ENCODE measurements at places on chromosomes 1 and 21. TPM values are rescaled to one million over a fixed set of nuclear protein-coding genes. Genes with fewer than 3 reads are reported as not detected.

Gene EXO5
- 4.3 TPM for total RNA-seq

Gene EPB41
- 4.7 TPM for total RNA-seq

Gene PTPRC
- not detected for total RNA-seq

Gene SERINC2
- 28.7 TPM for total RNA-seq

Gene NUP210L
- total RNA-seq: not detected

Gene HSF2BP
- 1.5 TPM for total RNA-seq

Gene EDN2
- 18.3 TPM for total RNA-seq

Gene ADGRB2
- total RNA-seq: 5.9 TPM

Gene AQP10
- not detected for total RNA-seq

Gene TGFBR3
- total RNA-seq: 4.2 TPM

Gene SPRR4
- total RNA-seq: not detected

Gene UQCRHL
- 6.5 TPM for total RNA-seq

Gene RNU1-1
- total RNA-seq: not detected

Gene SORT1
- 4.2 TPM for total RNA-seq

Gene FMO2
- not detected for total RNA-seq

Gene GSTM1
- total RNA-seq: 0.35 TPM

Gene PRDM16
- total RNA-seq: 0.31 TPM

Gene TFF1
- 20.3 TPM for total RNA-seq

Gene B3GALNT2
- total RNA-seq: 18.4 TPM

Gene UBASH3A
- total RNA-seq: 0.18 TPM

Gene LGR6
- 0.62 TPM for total RNA-seq

Gene ADAMTSL4
- 4.8 TPM for total RNA-seq

Gene UBXN10
- not detected for total RNA-seq

Gene CCDC27
- total RNA-seq: not detected

Gene RGSL1
- total RNA-seq: not detected

Gene CCDC190
- total RNA-seq: not detected

Gene NBPF10
- total RNA-seq: 0.55 TPM

Gene JUN
- total RNA-seq: 41.4 TPM

Gene SMIM1
- total RNA-seq: 2.1 TPM

Gene ADAM30
- total RNA-seq: not detected

Gene JAM2
- total RNA-seq: not detected

Gene NEXN
- 7.0 TPM for total RNA-seq

Gene CYP4X1
- total RNA-seq: not detected

Gene TRIM45
- total RNA-seq: 0.66 TPM

Gene BCAS2
- total RNA-seq: 24.7 TPM

Gene TEX38
- not detected for total RNA-seq

Gene FCRL1
- total RNA-seq: not detected

Gene HFM1
- not detected for total RNA-seq

Data from A549 treated with ZK216348 at 1 μM for 4 hours (cell line).